GM23338 (cell line): ENCODE measurements at places on chromosomes 13 and 19.

GRCh38 chr19:50181121-50181520 lies 18.0 kb upstream of the IZUMO2 start:
- DNase-seq: no peak

DNA sequence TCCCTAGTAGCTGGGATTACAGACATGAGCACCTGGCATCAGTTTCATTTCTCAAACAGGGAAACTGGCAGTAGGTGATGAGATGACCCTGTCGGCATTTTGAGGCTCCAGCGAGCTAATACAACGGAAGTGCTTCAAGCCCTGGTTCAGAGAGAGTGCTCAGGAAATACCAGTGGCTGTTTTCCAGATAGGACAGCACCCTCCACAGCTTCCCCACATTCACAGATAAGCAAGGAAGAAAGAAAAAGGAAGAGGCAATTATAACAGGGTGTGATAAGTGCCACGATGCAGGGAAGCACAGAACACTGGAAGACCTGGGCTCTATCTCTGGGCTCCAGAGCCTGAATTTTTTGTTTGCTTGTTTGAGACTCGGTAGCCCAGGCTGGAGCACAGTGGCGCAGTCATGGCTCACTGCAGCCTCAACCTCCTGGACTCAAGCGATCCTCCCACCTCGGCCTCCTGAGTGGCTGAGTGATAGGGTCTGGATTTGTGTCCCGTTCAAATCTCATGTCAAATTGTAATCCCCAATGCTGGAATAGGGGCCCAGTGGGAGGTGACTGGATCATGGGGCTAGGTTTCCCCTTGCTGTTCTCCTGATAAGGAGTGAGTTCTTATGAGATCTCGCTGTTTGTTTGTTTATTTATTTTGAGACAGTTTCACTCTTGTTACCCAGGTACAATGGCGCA lies 43.5 kb downstream of the PIN1 start:
- DNase-seq: no peak

DNA sequence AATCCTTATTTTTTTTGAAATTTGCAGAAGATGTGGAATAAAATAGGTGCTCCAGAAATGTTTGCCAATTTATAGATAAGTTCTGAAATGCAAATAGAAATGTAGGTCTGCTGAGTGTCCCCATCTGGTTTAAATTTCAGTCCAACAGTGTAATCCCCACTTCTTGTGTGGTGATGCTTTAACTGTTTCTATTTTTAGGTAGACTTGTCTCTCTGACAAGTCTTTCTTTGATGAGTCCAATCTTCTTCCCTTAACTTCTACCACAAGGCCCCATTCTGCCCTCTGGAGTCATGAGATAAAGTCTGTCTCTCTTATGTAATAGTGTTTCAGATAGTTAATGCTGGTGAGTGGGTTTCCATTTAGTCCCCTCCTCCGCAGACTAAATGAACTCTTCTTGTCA lies 390.4 kb downstream of the RFC3 start:
- no peak for DNase-seq

DNA sequence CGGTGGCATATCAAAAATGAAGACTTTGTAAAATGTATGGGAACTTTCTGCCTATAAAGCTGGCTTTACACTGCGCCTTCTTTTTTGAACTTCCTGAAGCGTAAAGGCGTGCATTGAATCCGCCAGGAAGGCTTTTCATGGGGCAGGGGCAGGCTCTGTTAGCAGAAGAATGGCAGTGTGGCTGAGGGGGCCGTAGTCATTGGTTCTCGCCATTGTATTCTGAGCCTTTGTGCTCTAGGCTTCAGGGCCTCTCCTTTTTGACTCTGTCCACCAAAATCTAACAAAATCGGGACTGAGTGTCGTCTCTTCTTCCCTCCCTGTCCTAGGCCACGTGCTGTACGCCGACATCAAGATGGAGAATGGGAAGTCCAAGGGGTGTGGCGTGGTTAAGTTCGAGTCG lies 14.1 kb downstream of the PRAM1 start:
- DNase-seq: no peak

GRCh38 chr13:38998739-38999138 lies 8.1 kb upstream of the STOML3 start:
- no peak for DNase-seq

- no peak for DNase-seq
Observed at GRCh38 chr13:49287995-49288394, 40.3 kb downstream of the CDADC1 start.

GRCh38 chr19:5093297-5093928 lies 124.5 kb downstream of the KDM4B start:
- no peak for DNase-seq

DNA sequence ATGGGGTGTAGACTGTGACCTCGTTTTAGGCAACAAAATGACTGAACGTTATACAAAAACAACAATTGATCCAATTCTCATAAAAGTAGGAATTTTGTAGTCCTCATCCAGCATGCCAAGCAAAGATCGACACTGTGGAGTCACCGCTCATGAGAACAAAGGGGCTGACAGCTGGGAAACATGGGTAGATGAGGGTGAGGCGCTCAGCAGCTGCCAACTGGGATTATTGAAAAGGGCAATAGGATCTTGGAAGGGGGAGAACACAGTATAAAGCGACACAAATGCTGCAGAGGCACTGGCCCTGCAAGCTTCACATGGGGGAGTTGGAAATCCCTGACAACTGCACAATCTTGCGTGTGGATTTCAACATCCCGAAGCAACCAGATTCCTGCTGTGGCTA lies 5.4 kb upstream of the ZNF765 start:
- no peak for DNase-seq

- DNase-seq: no peak
Observed at GRCh38 chr13:18949970-18950369, 231.7 kb downstream of the TUBA3C start.

- no peak for DNase-seq
Observed at GRCh38 chr13:94329754-94330551, 149.5 kb downstream of the DCT start.

DNA sequence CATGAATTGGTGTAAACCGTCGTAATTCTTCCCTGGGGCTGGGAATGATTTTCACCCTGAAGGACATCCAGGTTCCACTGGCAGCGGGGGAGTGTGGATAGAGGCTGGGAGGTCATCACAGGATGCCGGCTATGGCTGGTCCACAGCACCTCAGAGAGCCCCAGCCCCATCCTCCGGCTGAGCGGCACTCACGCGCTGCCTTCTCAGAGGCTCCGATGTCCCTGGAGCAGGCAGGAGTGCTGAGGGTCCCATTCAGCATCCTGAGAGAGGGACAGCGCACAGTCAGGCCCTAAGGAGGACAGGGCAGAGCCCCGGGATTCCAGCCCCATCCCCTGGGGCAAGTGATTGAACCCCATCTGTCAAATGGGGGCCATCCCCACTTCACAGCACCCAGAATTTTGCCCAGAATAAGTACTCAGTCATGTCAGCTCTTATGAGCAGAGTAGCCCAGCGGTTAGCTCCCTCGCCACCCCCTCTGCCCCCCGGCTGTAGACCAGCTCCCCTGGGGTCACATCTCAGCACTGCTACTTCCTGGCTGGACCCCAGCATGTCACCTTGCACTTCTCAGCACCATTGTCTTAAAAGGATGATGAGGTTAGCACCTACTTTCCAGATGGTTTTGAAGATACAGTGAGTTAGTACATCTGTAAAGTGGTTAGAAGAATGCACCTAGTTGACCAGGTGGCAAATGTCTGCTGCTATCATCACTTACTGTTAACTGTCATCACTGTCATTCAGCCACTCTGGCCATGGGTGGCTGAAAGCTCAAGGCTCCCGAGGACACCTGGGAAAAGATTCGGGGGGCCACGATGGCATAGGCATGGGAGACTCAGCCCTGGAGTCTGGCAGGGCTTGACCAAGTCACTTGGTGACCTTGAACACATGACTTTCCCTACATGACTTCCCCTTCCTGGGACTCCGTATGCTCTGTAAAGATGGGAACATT lies 11.9 kb downstream of the GRAMD1A start:
- DNase-seq: no peak

DNA sequence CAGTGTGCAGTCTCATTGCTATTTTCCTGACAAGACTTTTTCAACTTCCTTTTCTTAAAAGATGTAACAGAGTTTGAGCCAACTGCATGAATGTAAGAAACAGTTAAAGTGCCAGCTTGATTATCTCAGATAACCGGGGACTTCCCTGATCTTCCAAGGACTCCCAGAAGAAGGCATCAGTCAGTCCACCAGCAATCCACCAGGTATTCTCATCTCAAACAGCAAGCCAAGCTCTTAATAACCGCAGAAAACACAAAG lies 350.1 kb downstream of the LIG4 start:
- no peak for DNase-seq

- DNase-seq: peak; percentile 50
Observed at GRCh38 chr13:20161275-20161950, 561 bp upstream of the GJA3 start.

GRCh38 chr19:29260477-29261317 lies 47.7 kb upstream of the UQCRFS1 start:
- DNase-seq: peak; percentile 75

DNA sequence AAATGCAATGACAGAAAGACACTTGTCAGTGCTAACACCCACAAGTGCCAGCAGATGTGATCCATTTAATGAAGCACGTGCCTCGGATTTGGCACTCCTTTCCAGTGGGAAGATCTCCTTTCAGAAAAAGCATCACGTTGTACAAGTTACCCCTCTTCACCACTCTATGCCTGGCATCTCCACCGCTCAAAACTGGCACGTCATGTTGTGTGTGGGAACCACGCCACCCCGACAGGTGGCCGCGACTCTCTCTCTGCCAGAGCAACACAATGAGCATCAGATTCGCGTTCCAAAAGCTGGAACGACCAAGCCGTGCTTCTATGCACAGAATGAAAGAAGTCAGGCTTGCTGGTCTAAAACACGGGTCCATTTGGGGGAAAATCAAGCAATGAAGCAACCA lies 24.3 kb downstream of the TMTC4 start:
- no peak for DNase-seq

DNA sequence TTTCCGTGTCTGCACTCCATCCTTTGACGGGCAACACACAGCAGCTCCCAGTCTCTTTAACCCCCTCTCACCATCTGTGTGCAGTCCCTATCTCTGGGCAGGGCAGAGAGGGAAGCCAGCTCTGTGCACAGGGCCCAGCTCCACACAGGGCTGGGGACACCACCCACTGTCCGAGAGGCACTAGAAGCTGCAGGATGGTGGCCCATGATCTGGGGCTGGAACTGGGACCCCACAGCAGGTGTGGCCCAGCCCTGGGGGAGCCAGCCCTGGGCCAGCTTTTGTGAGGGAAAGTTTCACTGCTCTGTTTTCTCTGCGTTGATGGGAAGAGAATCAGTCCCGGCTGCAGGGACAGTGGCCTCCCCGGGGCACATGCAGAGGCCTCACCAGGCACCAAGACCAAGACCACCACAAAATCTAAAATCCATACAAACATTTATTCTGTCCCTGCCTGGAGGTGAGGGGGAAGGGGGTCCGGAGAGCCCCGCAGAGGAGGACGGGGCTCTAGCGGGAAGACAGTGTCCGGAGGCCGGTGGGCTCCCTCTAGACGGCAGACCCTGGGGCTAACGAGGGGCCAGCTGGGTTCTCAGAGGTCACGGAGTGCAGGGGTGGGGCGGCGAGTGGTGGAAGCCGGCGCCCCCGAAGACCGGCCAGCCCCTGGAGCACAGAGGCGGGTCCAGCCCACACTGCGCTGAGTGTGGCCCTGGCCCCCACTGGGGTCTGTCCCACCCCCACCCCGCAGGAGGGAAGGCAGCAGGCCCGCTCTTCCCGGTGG lies 2.9 kb upstream of the ATP8B3 start:
- DNase-seq: no peak

- DNase-seq: no peak
Observed at GRCh38 chr19:52138983-52139251, 821 bp downstream of the ZNF616 start.

DNA sequence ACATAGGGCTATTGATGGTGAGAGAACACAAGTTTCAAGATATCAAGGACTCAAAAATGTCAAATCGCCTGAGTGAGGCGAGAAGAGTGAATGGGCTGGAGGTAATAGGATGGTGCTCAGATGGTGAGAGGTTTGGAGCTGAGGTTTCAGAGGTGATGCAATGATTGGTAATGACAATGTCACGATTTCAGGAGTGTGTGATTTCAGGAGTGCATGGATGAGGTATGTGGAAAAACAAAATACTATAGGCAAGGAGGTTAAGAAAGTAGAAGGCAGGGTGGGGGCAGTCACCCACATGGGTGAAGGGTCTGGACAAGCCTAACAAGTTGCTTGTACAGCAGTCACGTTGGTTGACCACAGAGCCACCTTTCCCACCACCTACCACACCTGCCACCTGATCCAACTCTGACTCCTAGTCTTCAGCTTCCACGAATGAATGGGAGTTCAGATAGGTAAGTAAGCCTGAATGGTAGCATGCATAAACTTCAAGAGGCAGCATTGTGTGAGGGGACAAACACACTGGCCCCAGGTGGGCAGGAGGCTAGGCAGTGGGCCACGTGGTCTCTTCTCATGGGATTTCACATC lies 71.5 kb downstream of the RUBCNL start:
- no peak for DNase-seq

GRCh38 chr19:1523412-1524286 lies at the start of gene PLK5:
PLK5 (plus strand) TSS chr19:1524077; CDS start chr19:1526997, 2,920 bp downstream.
- DNase-seq: peak; percentile 66

- DNase-seq: no peak
Observed at GRCh38 chr13:87128491-87128890, 542.7 kb upstream of the SLITRK5 start.

GRCh38 chr13:59363947-59364346 lies 799.8 kb downstream of the DIAPH3 start:
- DNase-seq: no peak

DNA sequence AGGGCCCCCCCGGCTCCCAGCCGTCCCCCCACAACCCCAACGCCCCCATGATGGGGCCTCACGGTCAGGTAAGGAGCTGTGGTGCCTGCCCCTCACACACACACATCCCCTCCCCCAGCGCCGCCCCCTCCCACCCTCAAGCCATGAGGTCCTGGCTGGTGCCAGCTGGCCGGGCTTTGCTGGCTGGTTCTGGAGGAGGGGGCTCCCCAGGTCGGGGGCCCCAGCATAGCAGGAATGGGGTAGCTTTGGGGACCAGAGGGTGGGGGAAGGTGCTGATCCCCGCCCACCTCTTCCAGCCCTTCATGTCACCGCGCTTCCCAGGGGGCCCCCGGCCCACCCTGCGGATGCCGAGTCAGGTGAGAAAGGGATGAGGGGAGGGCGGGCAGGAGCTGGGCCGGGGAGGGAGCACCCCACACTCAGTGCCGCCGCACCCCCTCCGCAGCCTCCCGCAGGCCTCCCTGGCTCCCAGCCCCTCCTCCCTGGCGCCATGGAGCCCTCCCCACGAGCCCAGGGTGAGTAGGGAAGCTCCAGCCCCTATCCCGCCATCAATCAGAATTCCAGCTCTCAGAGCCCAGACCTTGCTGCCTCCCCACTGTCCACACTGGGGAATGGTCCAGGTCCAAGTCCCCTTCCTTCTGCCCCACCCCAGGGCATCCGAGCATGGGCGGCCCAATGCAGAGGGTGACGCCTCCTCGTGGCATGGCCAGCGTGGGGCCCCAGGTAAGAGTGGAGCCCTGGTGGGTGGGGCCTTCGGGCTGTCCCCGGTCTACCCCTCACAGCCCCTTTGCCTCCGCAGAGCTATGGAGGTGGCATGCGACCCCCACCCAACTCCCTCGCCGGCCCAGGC lies 6.4 kb downstream of the ISYNA1 start:
- peak; percentile 39 for DNase-seq

GRCh38 chr13:32627793-32628192 lies 41.5 kb downstream of the PDS5B start:
- no peak for DNase-seq

- DNase-seq: peak; percentile 24
Observed at GRCh38 chr13:99996381-99996973, 14.9 kb downstream of the ZIC2 start.
